ENCODE measurements at places on chromosomes 2 and 18.
A peak's percentile ranks its signal among the peaks of the same experiment; 100 is the strongest.

- no peak for DNase-seq
Measured at GRCh38 chr18:49876536-49876935, 63.2 kb upstream of the ACAA2 start.

GRCh38 chr2:2226326-2226725 is 104.7 kb downstream of the MYT1L start:
- no peak for DNase-seq

GRCh38 chr2:204503869-204504268 is 41.4 kb upstream of the PARD3B start:
- DNase-seq: no peak

DNA sequence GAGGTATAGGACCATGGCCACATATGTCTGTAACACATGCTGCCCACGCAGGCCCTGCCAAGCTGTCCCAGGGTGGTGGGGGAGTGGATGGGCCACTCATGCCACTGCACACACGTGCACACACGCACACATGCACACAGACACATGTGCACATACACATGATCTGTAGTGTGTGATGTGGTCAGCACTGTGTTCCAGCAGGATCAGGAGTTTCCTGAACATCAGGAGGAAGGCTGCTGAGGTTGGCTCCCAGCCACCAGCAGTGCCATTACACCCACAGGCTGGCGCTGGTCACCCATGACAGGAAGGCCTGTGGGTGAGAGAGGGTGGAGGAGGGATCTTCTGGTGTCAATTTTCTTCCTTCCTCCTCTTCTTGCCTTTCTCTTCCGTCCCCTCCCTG is 44.7 kb downstream of the POMC start:
- DNase-seq: no peak

DNA sequence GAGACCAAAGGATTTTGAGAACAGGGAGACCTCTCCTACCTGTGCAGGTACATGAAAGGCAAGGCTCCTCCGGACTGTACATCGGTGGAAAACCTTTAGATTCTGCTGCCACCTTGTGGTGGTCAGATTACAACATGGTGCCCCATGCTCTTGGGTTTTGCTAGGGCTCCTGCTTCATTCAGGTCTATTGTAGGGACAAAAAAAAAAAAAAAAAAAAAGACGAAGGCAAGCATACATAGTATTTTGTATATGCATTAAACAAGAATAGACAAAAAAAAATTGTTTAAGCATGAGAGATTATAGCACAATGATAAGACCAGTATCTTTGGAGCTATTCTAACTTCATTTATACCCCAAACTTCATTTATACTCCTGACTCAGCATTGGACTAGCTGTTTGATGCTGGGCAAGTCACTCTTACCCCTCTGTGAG is 27.4 kb upstream of the SPR start:
- peak; percentile 52 for DNase-seq

Measured in NCI-H1930 (cell line).